ENCODE measurements at places on chromosomes 16 and 17.

DNA sequence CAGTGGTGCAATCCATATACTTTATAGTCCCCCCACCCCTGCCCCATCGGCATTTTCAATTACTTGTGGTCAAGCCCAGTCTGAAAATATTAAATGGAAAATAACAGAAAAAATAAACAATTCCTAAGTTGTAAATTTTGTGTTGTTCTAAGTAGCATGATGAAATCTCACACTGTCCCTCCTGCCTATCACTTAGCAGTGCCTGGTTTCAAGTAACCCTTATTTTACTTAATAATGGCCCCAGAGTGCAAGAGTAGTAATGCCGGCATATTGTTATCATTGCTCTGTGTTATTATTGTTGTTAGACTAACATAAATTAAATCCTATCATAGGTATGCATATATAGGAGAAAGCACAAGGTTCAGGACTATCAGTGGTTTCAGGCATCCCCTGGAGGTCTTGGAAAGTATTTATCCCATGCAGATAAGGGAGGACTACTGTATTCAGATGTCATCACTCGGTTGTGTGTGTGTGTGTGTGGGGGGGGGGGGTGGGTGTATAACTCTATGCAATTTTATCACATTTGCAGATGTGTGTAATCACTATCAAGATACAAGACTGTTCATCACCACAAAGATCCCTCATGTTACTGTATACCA lies 9.3 kb downstream of the UBE2G1 start:
- DNase-seq: no peak

- DNase-seq: no peak
Measured at GRCh38 chr16:28167730-28168129, 44.0 kb downstream of the XPO6 start.

GRCh38 chr16:48629016-48629415 lies 19.0 kb upstream of the N4BP1 start:
- no peak for DNase-seq

DNA sequence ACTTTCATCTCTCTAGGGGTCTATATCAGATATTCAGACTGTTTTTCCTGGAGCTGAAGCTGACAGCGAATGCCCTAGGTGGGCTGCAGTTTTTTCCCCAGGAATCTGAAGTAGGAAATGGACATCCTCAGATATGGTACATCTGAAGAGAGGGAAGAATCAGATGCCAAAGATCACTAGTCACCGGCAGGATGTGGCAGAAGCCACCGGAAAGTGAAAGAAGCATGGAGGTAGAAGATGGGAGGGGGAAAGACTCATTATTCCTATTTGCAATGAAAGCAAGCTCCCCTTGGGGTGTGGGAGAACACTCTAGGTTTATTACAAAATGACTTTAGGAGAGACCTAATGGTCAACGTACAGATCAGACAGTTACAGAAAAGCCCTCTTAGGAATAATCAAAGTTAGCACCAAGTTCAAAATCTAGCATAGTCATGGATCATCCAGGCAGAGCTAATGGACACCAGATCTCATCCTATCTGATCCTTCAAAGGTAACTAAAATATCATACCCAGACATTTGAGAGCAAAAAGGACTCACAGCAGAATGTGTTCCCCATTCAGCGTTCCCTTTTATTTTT lies 110.7 kb downstream of the HS3ST3A1 start:
- DNase-seq: no peak

DNA sequence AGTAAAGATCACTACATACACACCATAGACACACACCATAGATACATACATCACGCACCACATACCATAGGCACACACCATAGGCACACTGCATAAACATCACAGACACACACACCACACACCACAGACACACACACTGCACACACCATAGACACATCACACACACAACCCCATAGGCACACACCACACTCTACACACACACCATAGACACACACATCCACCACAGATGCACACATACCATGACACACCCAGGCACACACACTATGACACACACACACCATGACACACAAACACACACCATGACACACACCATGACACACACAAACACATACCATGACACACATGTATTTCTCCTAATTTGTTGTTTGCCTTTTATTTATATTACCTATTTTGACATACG lies 14.1 kb downstream of the TBC1D16 start:
- DNase-seq: no peak

- peak; percentile 44 for DNase-seq
Measured at GRCh38 chr16:68065716-68066305, 19.4 kb upstream of the NFATC3 start.

- DNase-seq: no peak
Measured at GRCh38 chr16:84527532-84528269, 23.2 kb upstream of the MEAK7 start.

Measured in activated CD8-positive, alpha-beta memory T cell treated with anti-CD3 and anti-CD28 coated beads, Interleukin-2, amount 50 U/mL, for 48 hours (primary cell).